Pulmonary artery endothelial cell (primary cell): ENCODE measurements at places on chromosomes 16 and 17.

GRCh38 chr17:77308861-77309726, 168.3 kb downstream of the SEC14L1 start:
- DNase-seq = no peak

GRCh38 chr16:974001-974601, 3.3 kb upstream of the LMF1 start:
- DNase-seq = no peak

DNA sequence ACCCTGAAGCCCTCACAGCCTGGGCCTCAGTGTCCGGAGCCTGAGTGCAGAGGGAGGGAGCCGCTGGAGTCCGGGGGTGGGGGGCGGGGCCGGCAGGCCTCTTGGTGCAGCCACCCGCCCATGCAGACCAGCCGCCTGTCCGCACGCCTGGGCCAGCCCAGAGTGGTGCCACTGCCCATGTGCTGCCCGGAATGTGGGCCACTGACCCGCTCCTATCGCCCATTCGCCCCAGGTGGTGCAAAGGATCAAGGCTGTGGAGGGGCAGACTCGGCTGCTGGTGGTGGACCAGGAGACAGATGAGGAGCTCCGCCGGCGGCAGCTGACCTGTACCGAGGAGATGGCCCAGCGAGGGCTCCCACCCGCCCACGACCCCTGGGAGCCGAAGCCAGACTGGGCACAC, 2.6 kb downstream of the NHERF2 start:
- DNase-seq = no peak

- no peak for DNase-seq
Observed at GRCh38 chr17:15270628-15271381, 5.7 kb upstream of the PMP22 start.

GRCh38 chr16:31440516-31441184, 1.9 kb downstream of the ZNF843 start:
- DNase-seq = no peak

- DNase-seq = no peak
Observed at GRCh38 chr16:23378256-23378655, 74.7 kb downstream of the COG7 start.

- DNase-seq = no peak
Observed at GRCh38 chr17:40341808-40342503, 22.6 kb downstream of the GJD3 start.

GRCh38 chr17:73795730-73796129, 151.5 kb upstream of the SDK2 start:
- no peak for DNase-seq

- no peak for DNase-seq
Observed at GRCh38 chr16:88819126-88819525, 7.4 kb upstream of the APRT start.

- DNase-seq = no peak
Observed at GRCh38 chr17:56320443-56320842, 167.2 kb downstream of the ANKFN1 start.

DNA sequence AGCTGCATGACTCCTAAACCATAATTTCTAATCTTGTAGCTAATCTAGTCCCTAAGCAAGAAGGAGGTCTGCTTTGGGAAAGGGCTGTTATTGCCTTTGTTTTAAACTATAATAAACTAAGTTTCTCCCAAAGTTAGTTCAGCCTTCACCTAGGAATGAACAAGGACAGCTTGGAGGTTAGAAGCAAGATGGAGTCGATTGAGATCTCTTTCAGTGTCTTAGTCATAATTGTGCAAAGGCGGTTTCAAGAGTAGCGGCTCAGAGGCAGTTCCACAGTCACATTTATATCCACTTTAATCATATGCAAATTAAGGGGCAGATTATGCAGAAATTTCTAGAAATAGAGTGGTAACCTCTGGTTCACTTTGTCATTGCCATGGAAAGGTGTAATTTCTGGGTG, 17.4 kb downstream of the DRC7 start:
- no peak for DNase-seq

DNA sequence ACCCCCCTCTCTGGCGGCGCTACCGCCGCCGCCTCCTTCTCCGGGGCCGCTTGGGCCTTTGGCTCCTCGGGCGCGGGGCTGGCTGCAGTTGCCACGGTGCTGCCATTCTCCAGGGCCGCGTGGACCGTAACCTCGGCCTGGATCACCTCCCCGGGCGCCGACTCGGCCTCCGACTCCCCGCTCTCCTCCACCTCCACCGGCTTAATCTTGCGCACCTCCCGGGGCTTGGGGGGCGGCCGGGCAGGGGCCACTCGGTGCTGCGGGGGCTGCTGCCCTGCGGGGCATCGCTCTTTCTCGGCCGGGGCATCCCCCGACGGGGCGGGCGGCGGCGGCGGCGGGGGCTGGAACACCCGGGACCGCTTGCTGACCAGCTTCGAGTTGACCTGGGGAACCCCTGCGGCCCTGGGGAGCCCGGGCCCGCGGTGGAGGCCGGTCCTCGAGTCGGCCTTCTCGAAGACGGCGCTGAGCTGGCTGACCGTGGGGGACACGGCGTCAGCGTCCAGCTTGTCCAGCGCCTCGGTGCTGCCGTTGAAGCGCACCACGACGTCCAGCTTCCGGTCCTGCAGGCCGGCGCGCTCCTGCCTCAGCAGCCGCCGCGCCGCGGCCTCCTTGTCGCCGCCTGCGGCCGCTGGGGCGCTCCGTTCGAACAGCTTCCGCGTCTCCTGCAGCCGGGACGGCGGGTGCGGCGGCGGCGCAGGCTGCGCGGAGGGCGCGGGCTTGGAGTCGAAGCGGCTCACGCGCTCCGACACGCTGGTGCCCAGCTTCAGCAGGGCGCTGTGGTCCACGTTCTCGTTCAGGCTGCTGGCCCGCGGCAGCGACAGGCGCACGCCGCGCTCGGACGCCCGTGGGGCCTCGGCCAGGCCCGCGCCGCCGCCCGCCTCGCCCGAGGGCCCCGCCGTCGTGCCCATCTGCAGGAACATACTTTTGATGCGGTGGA, 792 bp downstream of the PPP1R9B start:
- DNase-seq = no peak

GRCh38 chr16:84055801-84056634, 13.4 kb upstream of the SLC38A8 start:
- DNase-seq = no peak

- DNase-seq = no peak
Observed at GRCh38 chr17:63775420-63775819, 1.4 kb downstream of the DDX42 start.

DNA sequence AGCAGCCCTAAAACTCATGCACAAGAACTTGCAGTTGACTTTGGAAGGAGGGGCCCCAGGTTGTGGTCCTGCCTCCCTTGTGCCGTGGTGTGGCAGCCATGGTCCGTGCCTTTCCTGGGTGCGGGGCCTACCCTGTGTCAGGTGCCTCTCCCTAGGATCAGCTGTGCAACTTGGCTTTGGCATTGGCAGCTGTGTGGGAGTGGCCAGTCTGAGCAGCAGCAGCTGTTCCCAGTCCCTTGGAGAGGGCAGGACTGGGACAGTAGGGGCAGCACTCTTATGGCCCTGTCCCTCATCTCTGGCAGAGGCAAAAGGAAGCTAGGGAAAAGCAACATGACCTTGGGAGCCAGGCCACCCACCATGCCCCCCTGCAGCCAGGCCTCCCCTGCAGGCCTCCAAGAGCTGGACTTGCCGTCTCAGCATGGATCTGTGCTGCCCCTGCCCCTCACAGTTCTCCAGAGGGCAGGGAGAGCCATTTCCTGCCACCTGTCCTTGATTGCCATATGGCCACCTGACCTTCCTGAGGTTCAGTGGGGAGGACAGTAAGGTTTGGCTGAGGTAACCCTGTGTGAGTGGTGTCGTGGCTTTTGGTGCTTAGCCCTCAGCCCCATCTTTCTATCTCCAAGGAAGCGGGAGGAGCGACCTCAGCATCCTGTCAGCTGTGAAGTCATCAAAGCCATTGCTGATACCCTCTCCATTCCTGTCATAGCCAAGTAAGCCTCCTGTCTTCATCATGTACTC, 15.5 kb upstream of the NFATC3 start:
- no peak for DNase-seq

DNA sequence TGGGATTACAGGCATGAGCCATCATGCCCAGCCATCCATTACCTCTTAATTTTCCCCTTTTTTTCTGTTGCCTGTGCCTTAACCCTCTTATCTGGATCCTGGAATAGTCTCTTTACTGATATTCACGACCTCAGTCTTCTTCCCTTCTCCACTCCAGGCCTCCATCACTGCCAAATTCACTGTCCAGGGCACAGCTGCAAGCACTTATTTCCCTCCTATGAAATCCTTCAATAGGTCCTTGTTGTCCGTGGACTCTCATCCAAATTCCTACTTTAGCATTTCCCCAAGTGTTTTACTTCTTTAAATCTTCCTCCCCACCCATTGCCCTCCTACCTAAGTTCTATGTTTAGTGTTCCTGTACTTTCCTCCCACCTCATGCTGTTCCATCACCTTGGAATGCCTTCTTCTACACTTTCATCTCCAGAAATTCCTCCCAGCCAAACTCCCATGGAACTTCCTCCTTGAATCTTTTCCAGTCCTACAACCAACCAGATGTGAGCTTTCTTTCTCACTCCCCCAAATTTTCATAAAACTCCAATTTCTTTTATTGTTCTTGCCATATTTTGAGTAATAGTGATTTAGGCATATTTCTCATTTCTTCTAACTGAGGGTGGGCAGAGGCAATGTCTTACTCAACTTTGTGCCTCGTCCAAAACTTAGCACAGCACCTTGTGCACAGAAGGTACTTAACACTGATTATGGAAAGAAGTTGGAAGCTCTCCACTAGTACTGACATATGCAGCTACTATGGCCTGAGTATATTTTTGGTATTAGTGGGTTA, 35.3 kb downstream of the FAM20A start:
- DNase-seq = no peak

DNA sequence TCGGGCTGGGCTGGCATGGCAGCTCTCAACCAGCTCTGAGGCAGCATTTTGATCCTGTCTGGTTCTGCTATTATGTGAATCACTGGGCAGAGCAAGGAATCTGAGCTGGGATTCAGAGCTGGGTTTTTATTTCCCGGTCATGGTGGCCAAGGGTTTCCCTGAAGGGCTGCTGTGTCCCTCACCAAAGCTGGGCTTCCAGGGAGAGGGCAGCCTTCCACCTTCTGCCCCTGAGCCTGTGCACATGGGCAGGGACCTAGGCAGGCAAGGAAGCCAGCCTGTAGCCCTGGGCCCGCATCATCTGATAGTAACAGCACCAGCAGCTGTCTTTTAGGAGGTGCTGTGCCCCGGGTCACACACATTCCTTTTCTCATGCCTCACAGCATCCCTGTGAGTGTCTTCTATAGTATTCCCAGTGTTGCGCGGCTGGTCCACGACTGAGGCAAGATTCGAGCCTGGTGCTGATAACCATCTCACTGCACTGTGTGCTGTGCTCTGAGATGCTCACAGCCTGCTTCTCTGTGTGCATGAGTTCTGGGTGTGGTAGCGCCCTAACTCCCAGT, 85.3 kb upstream of the PLCG2 start:
- no peak for DNase-seq

GRCh38 chr17:57551321-57552079, 193.6 kb downstream of the CCDC182 start:
- DNase-seq = no peak

- DNase-seq = no peak
Observed at GRCh38 chr17:76333673-76334505, 19.8 kb downstream of the PRPSAP1 start.

DNA sequence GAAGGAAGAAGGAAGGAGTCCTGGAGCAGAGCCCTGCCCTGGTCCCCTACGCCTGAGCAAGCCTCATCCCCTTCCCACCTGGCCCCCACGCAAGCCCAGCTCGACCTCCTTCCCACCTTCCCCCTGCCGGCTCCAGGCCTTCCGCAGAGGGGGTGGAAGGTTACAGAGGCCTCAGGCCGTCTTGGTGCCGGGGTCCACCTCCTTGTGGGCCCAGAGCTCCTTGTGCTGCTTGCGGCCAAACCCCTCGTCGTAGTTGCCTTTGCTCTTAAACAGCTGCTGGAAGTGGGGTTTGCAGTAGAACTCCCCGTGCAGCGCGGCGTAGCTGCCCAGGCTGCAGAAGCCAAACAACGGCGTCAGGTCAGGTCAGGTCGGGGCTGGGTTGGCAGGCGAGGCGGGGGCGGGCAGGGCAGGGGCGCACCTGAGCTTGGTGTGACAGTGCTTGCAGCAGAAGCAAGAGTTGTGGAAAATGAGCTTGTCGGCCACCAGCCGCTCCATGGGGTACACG, 1.5 kb downstream of the LIMD2 start:
- DNase-seq = no peak

- DNase-seq = no peak
Observed at GRCh38 chr17:81347437-81347836, 47.8 kb upstream of the BAHCC1 start.

DNA sequence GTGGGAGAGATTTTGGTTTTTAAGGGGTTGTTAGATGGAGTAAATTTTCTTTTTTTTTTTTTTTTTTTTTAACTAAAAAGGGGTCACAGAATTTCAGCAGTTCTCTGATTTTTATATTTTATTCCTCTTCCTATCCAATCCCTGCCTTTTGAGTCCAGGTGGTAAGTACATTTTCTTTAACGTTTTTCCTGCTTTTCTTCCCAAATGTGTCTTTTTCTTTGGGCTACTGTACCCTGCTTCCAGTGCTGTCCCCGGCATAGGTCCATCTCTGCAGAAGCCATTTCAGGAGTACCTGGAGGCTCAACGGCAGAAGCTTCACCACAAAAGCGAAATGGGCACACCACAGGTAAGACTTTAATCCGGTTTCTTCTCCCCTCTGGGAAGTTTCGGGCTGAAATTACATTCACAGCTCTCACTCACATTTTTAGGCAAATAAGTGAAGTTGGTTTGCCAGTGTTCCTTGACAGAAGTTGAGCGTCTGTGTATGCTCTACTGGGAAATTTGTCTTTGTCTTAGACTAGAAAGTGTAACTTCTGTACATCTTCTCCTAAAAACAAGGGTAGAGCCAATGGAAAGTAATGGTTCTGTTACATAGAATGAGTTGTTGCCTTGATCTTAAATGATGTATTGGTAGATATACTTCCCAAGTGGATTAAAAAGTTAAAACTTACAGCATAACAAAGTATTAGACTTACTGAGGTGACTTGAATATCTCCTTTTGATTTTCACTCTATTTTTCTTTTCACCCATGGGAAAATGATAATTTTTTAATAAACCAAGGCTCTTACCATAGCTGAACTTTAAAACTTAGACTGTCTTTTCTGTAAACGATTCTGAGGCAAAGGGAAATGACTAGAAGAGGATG, 54.5 kb downstream of the TUBD1 start:
- no peak for DNase-seq

DNA sequence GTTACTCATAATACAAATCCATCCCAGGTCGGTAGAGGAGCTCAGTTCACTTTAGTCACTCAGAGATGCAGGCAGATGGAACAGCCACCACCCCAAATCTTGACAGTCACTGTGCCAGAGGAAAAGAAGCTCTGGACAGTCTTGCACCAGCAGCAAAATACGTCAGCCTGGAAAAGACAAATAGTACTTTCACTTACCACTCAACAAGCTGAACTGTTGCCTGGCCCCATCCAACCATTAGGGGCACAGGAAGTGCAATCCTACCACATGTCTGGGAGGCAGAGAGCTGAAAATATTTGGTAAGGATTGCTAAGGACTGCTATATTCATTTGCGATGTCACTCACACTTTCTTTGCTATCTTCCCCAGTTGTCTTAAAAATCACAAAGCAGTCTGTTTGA, 239.1 kb upstream of the TOX3 start:
- DNase-seq = no peak
